ENCODE measurements at places on chromosomes 11 and 22. TPM values are rescaled to one million over a fixed set of nuclear protein-coding genes. Genes with fewer than 3 reads are reported as not detected.

The ARHGEF17 gene
- total RNA-seq = 26.5 TPM

The OR2AG2 gene
- total RNA-seq = 0.29 TPM

The CSF2RB gene
- not detected for total RNA-seq

The SELENOM gene
- total RNA-seq = 301 TPM

The PAX6 gene
- total RNA-seq = not detected

The RAG2 gene
- not detected for total RNA-seq

The KCNE3 gene
- 0.89 TPM for total RNA-seq

The GSTP1 gene
- 1,636 TPM for total RNA-seq

The WNT11 gene
- total RNA-seq = not detected

The APOA4 gene
- not detected for total RNA-seq

The LRRC10B gene
- total RNA-seq = not detected

The NRXN2 gene
- not detected for total RNA-seq

The MMP1 gene
- 0.18 TPM for total RNA-seq

The C11orf58 gene
- 146 TPM for total RNA-seq

The CAPN5 gene
- total RNA-seq = 22.5 TPM

The SERPINH1 gene
- 1,534 TPM for total RNA-seq

The KREMEN1 gene
- total RNA-seq = 4.4 TPM

The PYGM gene
- 1.2 TPM for total RNA-seq

The ASPHD2 gene
- 0.86 TPM for total RNA-seq

The BATF2 gene
- total RNA-seq = 4.9 TPM

The ATL3 gene
- 84.5 TPM for total RNA-seq

The MS4A14 gene
- not detected for total RNA-seq

The NXPE1 gene
- total RNA-seq = not detected

The OR51B2 gene
- total RNA-seq = not detected

The C1QTNF4 gene
- 2.6 TPM for total RNA-seq

The PANX1 gene
- total RNA-seq = 51.4 TPM

The RAB39A gene
- not detected for total RNA-seq

The FOLR3 gene
- not detected for total RNA-seq

The FBLN1 gene
- 210 TPM for total RNA-seq

The FGF4 gene
- not detected for total RNA-seq

The IGF2 gene
- total RNA-seq = 17.6 TPM

The SCGB2A2 gene
- not detected for total RNA-seq

The RAB30 gene
- 4.1 TPM for total RNA-seq

The FXYD6 gene
- not detected for total RNA-seq

The ASCC2 gene
- total RNA-seq = 21.4 TPM

The MYOD1 gene
- total RNA-seq = not detected

The CSRP3 gene
- total RNA-seq = not detected

The PATE4 gene
- not detected for total RNA-seq

The ACRV1 gene
- total RNA-seq = not detected

The OR6A2 gene
- total RNA-seq = not detected

The GALNT18 gene
- total RNA-seq = 1.1 TPM

The SMIM35 gene
- not detected for total RNA-seq

The OR8D1 gene
- total RNA-seq = not detected

The IL10RA gene
- not detected for total RNA-seq

The PES1 gene
- 82.8 TPM for total RNA-seq

The ST13 gene
- 95.1 TPM for total RNA-seq

The SLC16A8 gene
- total RNA-seq = not detected

The OR52E8 gene
- total RNA-seq = not detected

The GPR83 gene
- not detected for total RNA-seq

The OR9Q2 gene
- total RNA-seq = not detected
